ELR (cell line): ENCODE measurements at places on chromosomes 12 and 14.

DNA sequence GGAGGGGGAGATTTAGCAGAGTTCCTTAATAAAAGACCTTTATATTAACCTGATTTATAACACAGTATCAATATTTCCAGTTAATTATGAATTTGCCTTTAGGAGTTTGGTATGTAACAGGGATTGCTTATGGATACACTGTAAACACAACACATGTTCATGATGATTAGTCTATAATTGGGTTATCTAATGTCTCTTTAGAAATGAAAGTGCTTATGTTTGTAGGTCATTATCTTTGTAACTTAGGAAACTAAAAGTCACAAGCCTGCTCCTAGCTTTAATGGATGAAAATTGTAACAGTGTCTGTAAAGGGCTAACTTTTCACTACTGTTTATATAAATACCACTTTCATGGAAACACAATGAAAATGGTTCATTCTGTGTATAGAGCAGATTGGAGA lies 9.4 kb downstream of the PDE3A start:
- DNase-seq, result no peak

GRCh38 chr12:92049403-92049802 lies 96.2 kb downstream of the BTG1 start:
- no peak for DNase-seq

GRCh38 chr14:65187421-65188049 lies 85.2 kb upstream of the MAX start:
- DNase-seq, result no peak

- DNase-seq, result peak; percentile 58
These were observed 77.6 kb upstream of the DACT1 start for GRCh38 chr14:58560208-58560607.

DNA sequence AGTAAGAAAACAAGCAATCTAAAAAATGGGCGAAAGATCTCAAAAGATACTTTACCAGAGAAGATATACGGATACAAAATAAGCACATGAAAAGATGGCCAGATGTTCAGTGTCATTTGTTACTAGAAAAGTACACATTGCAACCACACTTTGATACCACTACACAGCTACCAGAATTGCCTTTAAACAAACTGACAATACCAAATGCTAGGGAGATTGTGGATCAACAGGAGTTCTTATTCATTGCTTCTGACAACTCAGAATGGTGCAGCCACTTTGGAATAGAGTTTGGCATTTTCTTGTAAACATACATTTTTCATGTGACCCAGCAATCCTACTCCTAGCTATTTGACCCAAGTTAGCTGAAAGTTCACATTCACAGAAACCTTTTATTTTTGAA lies 136.3 kb downstream of the FUT8 start:
- DNase-seq, result no peak

DNA sequence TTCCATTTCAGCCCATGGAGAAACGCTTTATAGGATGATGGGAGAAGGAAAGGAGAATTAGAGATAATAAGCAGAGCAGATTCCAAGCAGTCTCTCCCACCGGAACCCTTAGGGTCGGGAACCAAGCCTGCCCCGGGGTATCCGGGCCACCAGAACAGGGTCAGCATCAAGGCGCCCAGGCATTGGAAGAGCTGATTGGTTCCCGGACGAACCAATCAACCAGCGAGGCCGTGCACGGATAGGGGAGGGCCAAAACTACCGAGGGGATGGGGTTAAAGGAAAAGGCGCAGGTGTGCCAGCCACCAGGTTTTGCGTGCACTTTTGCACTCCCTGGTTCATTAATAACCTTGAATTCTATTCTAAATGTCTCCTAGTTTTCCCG lies 1.7 kb downstream of the PPM1H start:
- DNase-seq, result no peak

- no peak for DNase-seq
These were observed 85.7 kb upstream of the USP44 start for GRCh38 chr12:95637010-95637409.

DNA sequence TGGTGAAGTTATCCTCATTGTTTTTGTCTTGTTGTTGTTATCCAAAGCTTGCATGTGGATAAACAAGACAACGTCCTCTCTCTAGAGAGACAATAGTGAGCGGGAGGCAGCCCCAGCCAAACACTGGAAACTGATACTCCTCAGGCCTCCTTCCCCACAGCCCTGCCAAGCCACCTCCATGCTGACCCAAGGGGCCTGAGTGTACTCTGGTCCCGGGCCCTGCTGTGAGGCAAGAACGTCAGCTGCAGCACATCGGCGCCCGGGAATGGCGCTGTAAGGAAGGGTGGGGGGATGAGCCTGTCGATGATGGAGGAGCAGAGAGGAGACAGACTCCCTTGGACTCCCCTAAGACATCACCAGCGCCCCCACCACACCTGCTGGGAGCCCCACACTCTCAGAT lies 83.6 kb downstream of the ANO2 start:
- DNase-seq, result no peak

DNA sequence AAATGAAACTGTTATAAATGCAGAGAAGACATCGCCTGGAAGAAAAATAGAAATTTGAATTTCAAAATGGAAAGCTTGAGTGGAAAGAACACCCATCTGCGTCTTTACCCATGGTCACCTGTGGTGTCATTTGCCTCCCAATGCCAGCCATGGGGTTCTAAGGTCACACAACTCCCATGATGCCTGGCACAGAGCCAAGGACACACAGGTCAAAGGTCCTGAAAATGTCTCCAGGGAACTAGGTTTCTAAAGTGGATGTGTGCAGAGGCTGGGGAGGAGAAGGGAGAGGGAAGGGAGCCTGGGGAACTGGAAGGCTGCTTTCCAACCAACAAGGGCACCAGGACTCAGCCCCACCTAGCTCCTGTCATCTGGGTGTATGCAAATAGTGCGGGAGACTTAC lies 724.0 kb upstream of the TMEM132C start:
- DNase-seq, result no peak

- DNase-seq, result no peak
These were observed 12.7 kb downstream of the GALNT9 start for GRCh38 chr12:132316497-132317232.

DNA sequence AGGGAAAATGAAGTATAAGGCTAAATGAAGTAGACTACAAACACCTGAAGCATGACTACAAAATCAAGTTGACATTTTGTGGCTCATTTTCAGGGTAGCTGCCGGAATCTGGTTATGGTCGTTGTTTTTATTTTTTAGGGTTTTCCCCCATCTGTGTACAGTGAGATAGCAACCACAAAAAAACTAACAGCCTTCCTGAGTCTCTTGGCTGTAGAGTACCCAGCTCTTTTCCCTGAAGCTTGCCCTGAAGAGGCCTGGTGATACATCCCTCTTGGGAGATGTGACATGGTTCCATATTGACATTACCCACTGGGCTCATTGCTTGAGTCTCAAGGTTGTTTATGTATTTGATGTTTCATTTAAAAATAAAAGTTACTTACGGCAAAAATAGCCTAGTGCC lies 424.0 kb downstream of the ZFP36L1 start:
- no peak for DNase-seq

- DNase-seq, result no peak
These were observed 99.0 kb downstream of the KCNH5 start for GRCh38 chr14:62946221-62946620.

DNA sequence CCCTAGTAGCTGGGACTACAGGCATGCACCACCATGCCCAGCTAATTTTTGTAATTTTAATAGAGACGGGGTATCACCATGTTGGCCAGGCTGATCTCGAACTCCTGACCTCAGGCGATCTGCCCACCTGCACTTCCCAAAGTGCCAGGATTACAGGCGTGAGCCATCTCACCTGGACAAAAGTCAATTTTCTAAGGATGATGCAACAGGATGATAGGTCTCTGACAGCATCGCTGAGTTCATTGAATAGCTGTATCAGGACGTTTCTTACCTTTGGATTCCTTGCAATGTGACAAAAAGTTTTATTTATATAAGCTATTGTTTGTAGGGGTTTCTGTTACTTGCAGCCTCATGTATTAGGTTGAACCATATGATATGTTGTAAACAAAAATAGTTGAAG lies 55.5 kb upstream of the PCED1B start:
- no peak for DNase-seq

- peak; percentile 36 for DNase-seq
These were observed 112.0 kb upstream of the TMCC3 start for GRCh38 chr12:94762259-94762942.

DNA sequence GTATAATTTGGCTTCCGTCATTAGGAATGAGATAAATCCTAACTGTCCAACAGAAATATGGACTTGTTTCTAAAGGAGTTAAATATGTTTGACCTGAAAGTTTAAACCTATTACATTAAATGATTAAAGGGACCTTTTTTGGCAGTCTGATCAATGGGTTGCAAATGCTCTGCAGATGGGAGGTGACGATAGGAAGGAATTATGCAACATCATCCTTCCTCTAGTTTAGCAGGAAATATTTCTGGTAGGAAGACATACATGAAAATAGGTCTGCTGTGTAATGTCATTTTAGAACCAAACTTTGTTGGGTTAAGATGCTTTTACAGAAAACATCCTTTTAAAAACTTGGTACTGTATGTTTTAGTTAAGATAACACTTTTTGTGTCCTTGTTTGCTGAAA lies 2.6 kb downstream of the LRRC10 start:
- no peak for DNase-seq

DNA sequence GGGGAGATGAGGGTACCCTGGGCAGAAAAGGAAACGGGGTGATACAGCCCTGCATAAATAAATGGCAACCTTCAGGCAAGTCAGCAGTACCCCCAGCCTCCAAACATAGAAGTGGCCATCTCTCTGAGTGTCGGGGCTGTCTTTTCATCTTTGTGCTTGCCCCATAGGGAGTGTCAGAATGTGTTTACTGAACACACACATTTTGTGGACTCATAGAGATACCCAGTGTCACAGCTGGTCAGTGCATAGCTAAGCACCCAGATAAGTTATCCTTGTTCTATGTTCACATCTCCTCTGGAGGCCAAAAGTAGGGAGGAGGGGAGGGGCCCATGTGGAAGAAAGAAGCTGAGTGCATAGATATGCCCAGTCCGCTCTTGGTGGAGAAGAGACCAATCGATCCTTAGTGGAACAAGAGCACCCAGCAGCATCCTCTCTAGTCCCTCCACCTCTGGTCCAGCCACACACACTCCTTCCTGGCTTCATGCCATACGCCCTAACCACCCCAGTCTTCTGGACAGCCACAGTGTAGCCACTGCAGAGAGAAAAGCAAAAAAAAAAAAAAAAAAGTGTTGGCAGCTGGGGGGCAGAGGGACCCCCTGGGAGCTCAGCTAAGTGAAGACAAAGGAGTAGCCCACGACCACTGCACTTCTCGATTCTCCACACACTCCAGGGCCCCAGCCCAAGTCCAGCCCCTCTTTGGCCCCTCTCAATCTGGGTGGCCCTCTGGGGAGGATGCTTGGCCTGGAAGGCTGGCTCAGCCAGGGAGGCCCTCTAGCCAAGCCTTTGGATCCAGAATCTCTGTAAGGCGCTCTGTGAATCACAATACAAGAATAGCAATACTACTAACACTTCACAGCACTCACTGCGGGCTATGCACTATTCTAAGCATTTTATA lies 2.6 kb downstream of the ITGA7 start:
- DNase-seq, result no peak

DNA sequence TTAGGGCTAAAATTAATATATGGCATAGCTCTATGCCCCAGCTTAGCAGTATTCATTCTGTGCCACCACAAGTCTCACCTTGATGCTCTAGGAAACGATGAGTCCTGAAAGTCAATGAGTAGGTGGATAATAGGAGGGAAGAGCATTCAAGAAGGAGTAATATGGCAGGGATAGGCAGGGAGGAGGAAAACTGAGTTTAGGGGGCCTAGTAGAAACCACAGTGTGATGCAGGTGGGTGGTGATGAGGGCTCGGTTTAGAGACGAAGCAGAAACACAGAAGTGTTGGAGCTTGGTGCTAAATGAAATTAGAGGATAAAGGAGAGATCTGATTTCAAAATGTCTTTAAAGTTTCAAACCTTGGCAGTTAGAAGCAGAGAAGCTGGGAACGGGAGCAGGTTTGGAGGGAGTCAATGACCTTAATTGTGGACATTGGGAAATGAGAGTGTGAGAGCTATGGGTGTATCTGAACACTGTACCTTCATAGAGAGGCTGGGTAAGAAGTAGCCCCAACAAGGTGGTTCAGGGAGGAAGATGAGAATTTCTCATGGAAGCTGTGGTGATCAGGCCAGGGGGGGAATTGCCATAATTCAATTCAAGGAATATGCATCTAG lies 144.7 kb upstream of the CPSF6 start:
- DNase-seq, result no peak

DNA sequence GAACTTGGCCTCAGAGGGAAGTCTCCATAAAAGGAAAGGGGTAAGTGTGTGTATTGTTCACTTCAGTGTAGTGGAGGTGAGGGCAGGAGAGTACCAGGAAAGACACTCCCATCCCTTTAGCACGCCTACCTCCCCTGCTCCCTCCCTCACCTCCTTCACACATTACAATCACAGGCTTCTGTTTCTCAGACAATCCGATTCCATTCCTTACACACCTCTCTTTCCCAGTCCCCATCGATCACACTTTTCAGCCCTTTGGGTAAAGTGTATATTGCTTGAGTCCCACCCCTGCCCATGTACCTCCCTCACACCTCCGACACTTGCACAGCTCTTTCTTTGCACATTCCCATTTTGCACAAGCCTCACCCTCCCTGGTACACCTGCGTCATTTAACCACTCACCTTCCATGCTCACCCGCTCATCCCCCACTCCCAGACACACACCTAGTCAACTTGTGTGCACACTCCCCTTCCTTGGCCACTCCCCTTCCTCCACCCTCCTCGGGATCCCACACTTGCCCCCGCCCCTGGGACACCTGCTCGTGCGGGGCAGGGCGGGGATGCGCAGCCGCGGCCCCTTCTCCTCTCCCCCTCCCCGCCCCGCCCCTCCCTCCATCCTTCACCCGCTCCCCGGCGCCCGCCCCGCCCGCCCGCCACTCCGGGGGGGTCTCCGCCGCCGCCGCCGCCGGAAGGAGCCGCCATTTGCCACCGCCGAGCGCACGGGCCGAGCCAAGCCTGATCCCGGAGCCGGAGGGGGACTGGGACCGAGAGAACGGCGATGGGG lies at the start of gene MARCHF9:
Gene MARCHF9, plus strand, starts transcription at position 693 of the 783 bp plus-strand sequence. CDS start 426 bp downstream, outside the sequence.
- DNase-seq, result peak; percentile 51

DNA sequence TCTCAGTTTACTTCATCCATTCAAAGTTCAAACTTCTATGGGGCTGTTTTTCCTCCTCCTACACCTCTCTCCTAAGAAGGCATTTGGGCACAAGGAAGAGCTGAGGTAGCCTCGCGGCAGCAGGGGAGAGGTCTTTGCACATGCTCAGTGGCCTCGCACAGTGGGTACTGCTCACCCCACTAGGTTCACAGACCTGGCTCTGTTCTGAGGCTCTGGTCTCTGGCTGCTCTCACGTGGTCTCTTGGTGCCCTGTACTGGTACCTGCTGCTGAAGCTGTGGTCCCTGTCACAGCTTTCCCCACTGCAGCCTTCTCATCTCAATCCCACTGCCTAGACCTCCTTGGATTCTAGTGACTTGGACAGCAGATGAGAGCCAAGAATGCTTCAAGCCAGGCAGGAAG lies 134.7 kb upstream of the CRY1 start:
- DNase-seq, result no peak
